Activated B cell treated with CpG ODN at 0.5 μM for 24 hours (primary cell): ENCODE measurements at places on chromosomes 11 and 22. TPM values are rescaled to one million over a fixed set of nuclear protein-coding genes. Genes with fewer than 3 reads are reported as not detected.

- no peak for DNase-seq
Observed at GRCh38 chr22:17213976-17214375, 5.3 kb downstream of the ADA2 start.

- no peak for DNase-seq
Observed at GRCh38 chr11:80330264-80330663, 889.4 kb upstream of the TENM4 start.

GRCh38 chr11:35223371-35223796 lies 84.4 kb downstream of the CD44 start:
- no peak for DNase-seq

- DNase-seq = no peak
Observed at GRCh38 chr11:129946256-129946655, 50.9 kb upstream of the NFRKB start.

- DNase-seq = no peak
Observed at GRCh38 chr11:102553835-102554282, 23.3 kb upstream of the MMP7 start.

DNA sequence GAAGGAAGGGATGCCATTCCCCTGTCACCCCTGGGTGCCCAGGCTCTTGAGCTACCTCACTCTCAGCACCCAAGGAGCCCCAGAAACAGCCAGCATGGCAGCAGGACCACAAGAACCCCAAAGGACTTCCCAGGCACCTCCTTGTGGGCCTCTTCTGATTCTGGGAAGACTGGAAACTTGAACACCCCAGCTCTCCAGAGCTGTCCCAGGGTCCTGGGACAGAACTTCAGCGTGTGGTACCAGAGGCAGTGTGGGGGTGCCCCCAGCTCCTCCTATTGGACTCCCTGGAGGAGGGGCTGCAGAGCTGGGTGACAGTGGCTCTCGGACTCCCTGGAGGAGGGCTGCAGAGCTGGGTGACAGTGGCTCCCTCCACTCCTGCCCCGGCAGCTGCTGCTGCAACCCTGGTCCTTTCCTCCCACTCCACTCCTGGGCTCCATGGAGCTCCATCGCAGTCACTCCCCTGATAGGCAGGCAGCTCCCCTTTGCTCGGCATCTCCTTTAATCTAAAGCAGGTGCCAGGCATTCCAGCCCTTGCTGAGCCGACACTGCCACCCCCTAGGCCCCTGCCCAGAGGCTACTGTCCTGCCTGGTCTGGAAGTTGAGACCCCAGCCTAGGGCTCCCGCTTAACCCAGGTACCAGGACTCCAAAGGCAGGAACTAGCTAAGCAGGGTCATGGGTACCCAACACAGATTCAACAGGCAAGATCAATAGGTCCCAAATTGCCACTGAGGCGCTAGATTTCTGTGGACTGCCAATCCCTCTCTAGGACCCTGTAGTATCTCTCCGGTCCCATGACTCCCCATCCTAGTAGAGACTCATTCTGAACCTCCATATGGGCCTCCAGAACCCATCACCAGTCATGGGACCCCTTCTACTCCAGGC lies 2.7 kb downstream of the BCL9L start:
- DNase-seq = no peak

GRCh38 chr11:60924110-60924905 lies at the start of gene TMEM132A:
Gene TMEM132A, plus strand, starts transcription at chr11:60924460. Its CDS starts 174 bp downstream, at chr11:60924634.
- no peak for DNase-seq

DNA sequence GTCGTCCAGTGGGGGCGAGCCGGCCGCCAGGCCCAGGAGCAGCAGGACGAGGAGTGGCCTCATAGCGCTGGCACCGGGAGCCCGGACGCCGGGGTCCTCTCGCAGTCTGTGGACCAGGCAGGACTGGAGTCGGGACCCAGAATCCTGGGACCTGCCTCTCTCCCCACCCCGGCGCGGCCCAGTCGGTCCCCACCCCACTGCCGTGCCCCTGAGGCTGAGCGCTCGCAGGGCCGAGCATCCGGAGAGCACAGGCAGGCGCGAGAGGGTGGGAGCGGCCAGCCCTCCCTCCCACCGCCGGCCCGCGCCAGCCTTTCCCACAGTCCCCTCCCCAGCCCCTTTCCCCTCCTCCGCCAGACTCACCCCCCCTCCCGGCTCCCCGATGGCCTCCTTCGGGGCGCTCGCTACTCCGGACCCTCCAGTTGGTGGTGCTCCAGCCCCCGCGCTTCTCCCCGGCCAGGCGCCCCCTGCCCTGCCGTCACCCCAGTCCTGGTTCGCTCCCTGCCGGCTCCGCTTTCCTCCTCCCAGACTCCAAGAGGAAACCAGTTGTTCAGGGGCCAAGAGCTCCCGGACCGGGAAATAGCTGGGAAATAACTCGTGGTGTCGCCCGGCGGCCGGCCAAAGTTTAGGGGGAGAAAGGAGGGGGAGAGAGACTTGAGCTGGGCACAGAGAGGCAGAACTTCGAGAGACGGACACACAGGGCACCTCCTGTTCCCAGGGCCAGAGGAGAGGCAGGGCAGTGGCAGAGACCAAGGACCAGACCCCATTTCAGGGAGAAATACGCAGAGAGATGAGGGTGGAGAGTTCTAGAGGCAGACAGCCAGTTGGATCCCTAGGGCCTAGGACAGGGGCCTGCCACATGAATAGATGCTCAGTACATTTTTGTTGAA lies at the start of gene C1QTNF5:
TSS of gene C1QTNF5 (minus strand) at position 549 of the 887 bp plus-strand sequence. CDS start at position 63, 486 bp downstream.
- DNase-seq = no peak

DNA sequence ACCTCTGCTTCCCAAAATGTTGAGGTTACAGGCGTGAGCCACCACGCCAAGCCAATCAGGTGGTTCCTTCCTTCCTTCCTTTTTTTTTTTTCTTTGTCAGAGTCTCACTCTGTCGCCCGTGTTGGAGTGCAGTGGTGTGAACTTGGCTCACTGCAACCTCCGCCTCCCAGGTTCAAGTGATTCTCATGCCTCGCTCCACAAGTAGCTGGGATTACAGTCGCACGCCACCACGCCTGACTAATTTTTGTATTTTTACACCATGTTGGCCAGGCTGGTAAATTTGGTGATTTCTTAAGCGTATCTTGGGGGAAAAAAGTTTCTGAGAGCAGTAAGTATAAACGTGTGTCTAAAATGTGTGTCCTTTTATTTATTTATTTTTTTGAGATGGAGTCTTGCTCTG lies 18.2 kb upstream of the SPINDOC start:
- DNase-seq = no peak

GRCh38 chr11:44327730-44328129 lies 17.8 kb upstream of the ALX4 start:
- no peak for DNase-seq

GRCh38 chr22:50305923-50306566 lies 1.4 kb downstream of the PLXNB2 start:
- no peak for DNase-seq

- no peak for DNase-seq
Observed at GRCh38 chr11:63761188-63761587, 7.4 kb downstream of the ZFTA start.

DNA sequence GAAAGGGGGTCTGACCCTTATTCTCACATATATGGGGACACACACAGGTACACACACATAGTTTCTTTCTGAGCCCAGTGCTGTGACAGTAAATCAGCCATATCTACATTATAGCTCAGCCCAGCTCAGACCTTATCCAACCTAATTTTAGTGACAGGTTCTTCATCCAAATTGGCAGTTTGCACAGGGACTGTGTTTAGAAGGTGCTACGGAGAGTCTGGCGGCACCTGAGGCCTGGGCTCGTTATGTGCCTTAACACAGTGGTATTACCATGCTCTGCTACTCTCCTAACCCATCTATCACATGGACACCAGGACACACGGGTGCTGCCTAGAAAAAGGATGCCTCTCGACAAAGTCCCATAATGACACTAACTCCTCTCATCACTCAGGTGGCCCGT lies 109.3 kb downstream of the GALNT18 start:
- no peak for DNase-seq

DNA sequence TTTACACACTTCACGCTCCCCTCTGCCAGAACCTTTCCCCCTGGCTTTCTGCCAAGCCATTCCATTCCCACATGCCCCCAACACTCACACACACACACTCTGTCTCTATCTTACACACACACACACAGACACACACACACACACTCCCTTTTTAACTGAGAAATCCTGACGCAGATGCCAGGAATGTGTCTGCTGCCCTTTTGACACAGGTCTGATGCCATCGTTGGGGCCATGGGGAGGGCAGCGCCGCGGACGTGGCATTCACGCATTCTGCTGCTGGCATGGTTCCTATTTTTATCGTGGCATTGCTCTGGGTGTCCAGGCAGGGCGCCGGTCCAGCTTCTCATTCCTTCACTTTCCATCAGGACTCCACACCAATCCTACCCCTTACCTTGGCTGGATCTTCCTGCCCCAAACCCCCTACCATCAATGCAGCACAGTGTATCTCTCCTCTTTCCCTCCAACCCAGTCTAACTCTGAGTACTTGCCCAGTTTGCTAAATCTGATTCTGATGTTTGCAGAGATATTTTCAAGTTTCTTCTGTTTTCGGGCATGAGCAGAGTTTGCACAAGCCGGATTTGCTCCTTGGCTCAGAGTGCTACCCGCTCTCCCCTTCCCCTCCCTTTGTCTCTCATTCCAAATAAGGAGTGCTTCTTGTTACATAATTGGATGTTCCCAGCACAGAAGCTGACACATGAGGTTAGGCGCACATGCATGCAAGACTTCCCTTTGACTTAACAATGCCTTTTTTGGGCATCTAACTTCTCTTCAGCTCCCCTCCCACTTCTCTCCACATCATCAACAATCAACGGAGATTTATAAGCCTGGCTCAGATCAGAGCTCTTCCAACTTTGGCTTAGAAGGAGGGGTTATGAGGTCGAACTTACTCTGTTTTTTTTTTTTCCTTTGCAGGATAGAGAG lies 18.8 kb downstream of the SNX19 start:
- no peak for DNase-seq

DNA sequence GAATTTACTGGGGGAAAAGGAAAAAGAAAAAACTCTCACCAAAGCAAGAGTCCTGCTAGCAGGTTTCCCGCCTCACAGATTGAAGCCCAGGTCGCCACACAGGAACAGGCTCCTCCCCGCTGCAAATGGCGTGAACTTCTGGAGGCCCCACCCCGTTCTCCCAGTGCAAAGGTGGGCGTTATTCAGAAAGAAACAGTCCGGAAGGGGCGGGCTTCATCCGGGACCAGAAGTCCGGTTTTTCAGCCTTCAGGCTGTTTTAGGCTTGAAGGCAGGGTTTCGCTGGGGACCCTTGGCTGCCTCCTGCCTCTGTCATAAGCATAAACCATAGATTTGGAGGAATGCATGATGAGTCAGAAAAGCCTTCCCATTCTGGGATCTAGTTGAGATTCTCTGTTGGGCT lies 148.3 kb upstream of the POU2AF2 start:
- no peak for DNase-seq

DNA sequence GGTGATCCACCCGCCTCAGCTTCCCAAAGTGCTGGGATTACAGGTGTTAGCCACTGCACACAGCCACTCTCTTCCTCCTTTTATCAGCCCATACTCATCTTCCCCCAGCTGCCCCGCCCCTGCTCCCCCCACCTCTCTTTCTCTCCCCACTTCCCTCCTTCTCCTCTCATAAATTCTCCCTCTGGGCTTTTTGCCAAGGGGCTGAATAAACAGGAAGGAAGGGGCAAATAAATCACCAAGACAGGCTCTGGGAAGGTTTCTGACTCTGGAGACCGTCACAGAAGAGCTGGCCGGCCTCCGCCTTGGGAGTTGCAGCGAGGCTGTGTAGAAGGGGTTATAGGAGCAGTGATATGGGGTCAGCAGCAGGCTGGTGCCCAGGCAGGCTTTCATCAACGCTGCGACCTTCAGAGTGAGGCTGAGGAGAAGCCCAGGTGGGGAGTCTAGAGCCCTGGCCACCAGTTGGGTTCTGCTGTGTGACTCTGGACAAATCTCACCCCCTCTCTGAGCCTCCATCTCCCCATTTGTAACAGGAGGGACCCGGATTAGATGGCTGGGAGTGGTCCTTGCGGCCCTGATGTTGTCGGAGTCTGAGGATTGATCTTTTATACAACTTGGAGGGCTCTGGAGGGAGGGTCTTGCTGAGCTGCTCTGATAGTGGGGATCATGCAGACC lies 62.6 kb upstream of the RASD2 start:
- DNase-seq = no peak

DNA sequence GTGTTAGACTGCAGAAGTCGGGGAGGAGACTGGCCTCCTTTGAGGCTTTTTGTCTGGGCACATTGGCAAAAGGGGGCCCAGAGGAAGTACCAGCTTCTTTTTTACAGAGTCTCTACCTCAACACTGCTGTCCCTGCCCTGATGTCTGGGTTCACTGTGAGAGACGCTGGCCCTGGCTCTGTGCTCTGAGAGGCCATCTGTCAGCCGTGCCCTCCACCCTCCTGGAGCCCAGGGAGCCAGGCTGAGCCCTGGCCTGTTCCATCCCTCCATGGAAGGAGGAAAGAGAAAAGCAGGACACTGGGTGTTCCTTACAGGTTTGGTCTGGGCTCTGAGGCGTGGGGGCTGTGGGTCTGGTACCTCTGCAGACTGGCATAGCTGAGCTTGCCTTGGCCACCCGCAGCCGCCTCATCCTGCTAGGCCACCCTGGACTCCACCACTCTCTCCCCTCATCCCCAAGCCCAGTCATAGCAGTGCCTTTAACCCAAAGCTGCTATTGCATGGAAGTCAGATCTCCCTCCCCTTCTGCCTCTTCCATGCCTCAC lies 105.5 kb upstream of the PARVA start:
- no peak for DNase-seq

DNA sequence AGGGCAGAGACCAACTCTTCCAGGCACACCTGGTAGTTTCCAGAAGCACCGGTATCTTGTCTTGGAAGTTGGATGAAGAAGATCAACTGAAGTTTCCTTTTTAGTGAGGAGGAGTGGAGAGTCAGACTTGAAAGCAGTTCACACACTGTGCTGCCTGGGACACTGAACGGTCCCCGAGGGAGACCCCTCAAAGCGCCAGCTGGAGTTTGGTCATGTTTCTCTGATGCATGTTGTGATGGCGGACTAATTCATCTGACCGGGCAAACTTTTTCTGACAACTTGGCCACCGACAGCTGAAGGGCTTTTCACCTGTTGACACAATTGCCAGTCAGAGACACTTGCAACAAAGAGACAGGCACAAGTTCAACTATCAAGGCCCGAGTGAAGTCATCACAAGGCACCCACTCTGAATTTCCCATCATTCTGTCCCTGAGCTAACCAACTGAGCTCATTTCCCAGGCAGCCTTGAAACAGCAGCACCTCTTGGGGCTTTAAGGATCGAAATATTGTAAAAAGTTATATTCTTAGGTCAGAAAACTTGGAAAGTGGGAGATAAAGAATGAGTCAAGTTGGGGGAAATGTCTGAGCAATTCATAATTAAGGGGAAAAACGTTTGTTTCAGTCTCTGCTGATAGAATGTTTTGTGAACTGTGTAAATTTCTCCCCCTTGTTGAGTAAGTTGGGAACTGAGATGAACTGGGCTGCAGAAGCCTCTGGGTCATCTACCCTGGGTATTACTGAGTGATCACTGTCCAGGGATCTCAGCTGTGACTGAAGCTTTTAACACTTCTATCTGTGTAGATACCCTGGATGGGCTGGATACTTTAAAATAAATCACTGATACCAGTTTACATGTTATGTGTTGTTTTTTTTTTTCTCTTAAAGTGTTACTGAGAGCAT lies 46.2 kb downstream of the WT1 start:
- DNase-seq = no peak

Gene LRRC74B
- not detected in 2 replicates for total RNA-seq

Gene OR10W1
- total RNA-seq = not detected in 2 replicates

Gene SCYL1
- total RNA-seq = 70.0 and 75.7 TPM in 2 replicates

Gene KRTAP5-7
- 0.24 and 0.49 TPM in 2 replicates for total RNA-seq

Gene MPZL2
- total RNA-seq = 0.29 TPM in 1 of 2 replicates, not detected in the other

Gene OR4A16
- not detected in 2 replicates for total RNA-seq

Gene FXYD6
- not detected in 2 replicates for total RNA-seq

Gene OR52I1
- not detected in 2 replicates for total RNA-seq
